Astrocyte of the spinal cord (primary cell): ENCODE measurements at places on chromosomes 4 and X.
A peak's percentile ranks its signal among the peaks of the same experiment; 100 is the strongest.

- DNase-seq: no peak
Observed at GRCh38 chr4:123671636-123672404, 275.2 kb downstream of the SPRY1 start.

DNA sequence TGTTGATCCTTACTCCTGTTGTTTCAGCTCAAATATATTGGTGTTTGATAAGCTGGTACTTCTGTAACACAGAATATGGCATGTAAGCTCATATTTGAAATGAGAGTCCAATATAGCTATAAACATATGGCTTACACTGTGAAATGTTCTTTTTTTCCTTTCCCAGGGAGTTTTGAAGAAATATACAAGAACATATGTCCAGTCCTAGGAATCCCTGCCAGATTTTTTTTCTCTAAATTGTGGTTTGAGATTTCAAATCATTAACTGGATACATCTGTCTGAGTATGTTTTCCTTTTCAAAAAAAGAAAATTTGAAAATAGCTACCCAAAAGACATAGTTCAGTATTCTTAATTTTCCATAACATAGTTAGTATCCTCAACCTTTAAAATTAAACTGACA lies 60.2 kb downstream of the HMGB2 start:
- DNase-seq: no peak

GRCh38 chr4:183533698-183534097 lies 28.8 kb downstream of the ING2 start:
- no peak for DNase-seq

- peak; percentile 16 for DNase-seq
Observed at GRCh38 chrX:16222151-16222550, 54.9 kb downstream of the MAGEB17 start.

- peak; percentile 19 for DNase-seq
Observed at GRCh38 chrX:140141444-140142029, 176.2 kb upstream of the CXorf66 start.

GRCh38 chr4:76061421-76061820 lies 13.1 kb upstream of the ART3 start:
- no peak for DNase-seq

DNA sequence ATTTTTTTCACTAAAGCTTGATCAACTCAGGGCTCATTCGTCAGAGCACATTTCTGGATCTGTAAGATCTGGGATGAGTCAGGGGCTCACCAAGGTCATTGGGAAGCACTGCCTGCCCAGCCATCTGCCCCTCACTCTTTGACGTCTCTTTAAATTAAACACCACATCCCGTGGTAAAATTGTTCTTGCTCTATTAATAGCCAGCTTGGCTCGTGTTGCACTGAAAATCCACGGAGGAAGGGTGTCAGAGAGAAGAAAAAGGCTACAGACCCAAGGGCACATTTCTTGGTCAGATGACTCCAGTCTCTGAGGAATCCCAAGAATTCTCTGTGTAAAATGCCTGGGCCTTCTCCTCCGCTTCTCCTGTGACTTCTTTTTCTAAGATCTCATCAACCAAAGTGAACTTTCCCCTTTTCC lies 45.7 kb upstream of the GATB start:
- peak; percentile 84 for DNase-seq

DNA sequence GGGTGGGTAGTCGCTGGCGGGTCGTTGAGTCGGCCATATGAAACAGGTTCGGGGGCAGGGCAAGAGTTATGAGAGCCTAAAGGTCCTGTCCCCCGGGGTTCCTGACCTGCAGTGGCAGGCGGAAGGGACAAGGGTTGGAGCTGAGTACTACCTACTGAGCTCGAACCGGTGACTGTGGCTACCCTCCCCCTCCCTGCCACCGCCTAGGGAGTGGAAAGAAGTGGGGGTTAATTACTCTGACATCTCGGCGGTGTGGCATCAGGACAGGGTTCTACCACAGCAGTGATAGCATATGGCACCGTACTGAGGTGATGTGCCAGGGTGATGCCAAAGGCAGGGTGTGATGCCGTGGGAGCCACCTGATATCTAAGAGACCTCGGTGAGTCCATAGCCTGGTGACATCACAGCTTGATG lies 307 bp downstream of the ATG4A start:
- DNase-seq: no peak

DNA sequence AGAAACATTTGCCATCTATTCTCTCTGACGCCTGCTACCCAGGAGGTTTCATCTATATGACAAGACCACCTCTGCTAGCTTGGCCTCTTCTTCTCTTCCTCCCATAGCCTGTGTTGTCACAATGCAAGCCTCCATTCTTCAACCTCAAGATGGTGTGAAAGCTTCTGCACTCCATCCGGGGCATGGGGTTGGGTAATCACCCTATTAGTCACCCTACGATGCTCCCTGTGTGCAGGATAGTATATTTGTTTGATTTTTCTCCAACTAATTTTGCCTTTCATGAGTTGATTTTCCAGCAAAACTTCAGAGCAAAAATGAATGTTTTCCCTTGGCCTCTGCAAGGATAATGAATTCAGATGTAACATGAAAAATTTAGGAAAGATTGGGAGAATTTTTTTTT lies 128.0 kb upstream of the STS start:
- DNase-seq: no peak

DNA sequence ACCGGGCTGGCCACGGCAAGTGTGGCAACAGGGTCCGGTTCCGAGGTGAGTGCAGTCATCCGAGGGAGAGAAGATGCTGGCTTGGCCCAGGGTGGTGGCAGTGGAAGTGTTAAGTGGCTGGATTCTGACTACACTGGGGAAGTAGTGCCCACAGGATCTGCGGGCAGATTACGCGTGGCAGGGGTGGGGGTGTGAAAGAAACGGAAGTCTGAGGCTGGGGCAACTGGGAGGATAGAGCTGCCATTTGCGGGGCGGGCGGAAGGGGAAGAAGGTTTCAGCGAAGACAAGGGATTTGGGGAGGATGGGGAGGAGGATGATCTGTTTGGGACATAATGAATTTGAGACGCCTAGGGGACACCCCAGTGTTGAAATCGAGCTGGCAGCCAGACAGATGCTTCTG lies 5.3 kb downstream of the RS1 start:
- DNase-seq: no peak

GRCh38 chrX:69117876-69118526 lies 47.3 kb downstream of the PJA1 start:
- no peak for DNase-seq

DNA sequence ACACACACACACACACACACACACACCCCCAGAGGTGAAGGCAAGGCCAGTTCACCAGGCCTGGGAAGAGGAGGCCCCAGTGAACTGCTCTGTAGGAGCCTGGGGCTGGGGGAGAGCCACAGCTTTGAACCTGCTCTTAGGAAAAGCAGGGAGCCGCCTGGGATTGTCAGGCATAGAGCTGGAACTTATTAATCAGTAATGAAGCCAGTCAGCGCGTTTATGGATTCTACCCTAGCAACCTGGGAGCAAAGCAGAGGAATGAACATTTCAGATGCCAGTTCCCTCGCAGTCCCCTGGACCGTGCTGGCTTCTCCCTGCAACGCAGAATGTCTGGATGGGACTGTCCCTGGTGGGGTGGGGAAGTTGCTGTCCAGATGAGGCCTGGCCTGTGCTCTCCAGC lies 45.3 kb upstream of the DDX3X start:
- DNase-seq: no peak

- DNase-seq: no peak
Observed at GRCh38 chr4:127291316-127291715, 341.4 kb upstream of the INTU start.

DNA sequence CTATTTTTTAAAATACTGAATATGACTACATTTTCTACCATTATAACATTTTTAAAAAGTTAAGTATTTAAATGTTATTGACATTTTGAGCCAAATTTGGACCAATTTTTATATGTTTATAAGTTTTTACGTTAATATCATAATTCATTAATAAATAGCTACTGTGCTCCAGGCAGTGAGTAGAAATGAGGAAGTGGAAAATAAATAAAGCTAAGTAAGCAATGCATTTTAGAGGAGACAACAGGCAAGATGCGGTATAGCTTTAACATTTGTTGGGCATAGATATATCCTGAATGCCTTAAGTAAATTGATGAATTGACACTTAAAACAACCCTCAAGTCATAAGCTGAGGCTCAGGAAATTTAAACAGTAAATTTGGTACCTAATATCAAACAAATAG lies 474.8 kb downstream of the PCDH10 start:
- no peak for DNase-seq

DNA sequence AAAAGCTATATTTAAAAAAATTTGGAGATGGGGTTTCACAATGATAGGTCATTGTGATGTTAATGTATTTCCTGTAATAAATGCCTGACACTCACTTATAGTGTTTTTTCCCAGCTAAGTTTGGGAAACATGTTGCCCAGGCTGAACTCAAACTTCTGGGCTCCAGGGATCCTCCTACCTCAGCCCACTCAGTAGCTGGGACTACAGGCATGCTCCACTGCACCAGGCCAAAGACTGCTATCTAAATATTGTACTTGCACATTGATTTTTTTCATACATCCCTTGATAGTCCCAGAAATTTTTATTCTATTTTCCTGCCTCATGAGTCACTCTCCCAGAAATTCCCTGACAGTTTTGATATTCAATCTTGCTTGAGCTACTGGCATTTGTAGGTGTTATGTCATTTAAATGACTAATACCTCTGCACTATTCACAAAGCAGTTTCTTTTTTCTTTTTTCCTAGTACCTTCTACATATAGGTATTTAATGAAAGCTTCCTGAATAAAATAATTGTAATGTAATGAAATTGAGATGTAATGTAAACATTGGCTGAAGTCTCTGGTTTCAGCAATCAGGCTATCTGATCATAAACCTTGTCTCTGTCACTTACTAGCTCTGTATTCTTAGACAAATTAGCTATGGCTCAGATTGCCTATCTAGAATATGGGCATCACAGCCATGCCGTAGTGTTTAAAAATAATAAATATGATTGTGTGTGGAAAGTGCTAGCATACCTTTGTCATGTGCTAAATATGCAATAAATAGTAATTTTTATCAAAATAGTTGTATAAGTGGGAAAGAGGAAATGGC lies 1973.0 kb upstream of the AGA start:
- peak; percentile 13 for DNase-seq

DNA sequence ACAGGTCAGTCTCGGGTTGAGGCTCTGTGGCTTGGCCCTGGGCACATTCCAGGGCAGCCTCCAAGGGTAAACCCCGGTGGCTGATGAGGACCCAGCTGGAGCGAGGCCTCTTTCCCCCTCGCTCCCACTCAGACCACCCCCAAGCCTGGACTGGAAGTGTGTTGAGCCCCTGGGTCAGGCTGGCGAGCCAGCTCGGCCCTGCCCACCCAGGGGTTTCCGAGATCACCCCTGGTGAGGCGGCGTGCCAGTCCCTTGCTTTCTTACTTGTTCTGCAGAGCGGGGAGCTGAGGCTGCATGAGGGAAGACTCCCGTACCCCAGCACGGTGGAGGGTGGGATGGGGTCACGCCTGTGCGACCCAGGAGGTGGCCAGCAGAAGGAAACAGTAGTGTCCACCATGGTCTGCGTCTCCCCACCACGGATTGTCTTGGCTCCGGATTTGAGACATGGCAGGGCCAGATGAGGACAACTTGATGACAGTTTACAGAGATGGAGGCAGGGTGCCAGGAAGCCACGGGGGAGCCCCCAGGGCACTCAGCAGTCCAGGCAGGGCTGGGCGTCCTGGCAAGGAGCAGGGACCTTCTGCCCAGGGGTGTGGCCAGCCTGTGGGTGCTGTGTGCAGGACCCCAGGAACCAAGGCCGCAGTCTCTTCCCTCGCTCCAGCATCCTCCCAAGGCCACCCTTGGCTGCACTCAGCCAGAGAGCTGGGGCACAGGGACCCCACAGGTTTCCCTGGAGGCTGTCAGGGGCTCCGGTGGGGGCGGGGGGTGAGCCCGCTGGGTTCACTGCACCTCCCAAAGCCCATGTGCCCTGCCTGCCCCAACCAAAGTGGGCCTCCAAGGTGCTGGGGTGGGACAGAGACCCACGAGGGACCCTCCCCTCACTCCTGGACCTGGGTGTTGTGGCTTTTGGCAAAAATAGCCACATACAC lies 6.6 kb upstream of the FGFRL1 start:
- no peak for DNase-seq

GRCh38 chrX:119401569-119401968 lies 2.4 kb downstream of the SLC25A43 start:
- DNase-seq: no peak

GRCh38 chr4:11512871-11513270 lies 84.2 kb upstream of the HS3ST1 start:
- DNase-seq: no peak

DNA sequence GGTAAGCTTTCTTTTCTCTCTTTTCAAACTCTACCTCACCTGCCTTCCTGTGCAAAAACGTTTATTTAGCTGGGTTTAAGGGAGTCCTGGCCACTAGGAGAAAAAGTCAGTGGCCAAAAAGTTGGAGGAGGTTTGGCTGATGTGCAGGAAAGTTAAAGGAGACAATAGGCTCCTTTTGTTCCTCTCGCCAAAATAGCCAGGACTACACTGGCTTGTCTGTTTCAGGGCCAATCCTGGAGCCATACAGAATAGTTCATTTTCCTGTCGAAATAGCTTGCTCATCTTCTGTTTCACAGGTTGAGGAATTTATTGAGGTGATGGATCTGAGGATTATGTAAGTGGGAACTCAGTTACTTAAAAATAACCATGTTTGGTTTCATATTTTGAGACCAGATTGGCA lies 423 bp downstream of the HEPH start:
- no peak for DNase-seq

DNA sequence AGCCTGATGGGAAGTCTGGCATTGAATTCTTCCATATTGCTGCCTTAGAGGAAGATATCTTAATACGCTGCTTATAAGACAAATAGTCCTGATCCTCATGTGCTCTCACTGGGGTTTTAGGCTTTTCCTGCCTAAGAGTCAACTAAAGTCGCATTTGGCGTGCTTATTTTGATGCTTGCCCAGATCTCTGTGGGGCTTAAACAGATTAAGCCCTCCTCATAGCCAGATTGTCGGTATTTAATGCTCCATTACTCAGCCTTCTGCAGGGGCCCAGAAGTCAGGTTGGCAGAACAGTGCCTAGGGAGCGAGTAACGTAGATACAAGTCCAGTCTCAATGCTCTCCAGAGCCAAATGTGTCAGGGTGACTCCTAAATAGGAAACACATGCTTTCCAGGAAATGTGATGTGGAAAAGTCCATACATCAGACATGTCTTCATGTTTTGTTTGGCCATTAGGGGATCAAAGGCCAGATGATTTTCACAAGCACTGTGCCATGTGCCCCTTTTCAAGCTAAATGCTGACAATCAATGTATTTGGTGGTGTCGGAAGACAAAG lies 262.8 kb downstream of the PRDM5 start:
- DNase-seq: no peak
